HAP-1 (cell line): ENCODE measurements at places on chromosomes 11 and 22.

DNA sequence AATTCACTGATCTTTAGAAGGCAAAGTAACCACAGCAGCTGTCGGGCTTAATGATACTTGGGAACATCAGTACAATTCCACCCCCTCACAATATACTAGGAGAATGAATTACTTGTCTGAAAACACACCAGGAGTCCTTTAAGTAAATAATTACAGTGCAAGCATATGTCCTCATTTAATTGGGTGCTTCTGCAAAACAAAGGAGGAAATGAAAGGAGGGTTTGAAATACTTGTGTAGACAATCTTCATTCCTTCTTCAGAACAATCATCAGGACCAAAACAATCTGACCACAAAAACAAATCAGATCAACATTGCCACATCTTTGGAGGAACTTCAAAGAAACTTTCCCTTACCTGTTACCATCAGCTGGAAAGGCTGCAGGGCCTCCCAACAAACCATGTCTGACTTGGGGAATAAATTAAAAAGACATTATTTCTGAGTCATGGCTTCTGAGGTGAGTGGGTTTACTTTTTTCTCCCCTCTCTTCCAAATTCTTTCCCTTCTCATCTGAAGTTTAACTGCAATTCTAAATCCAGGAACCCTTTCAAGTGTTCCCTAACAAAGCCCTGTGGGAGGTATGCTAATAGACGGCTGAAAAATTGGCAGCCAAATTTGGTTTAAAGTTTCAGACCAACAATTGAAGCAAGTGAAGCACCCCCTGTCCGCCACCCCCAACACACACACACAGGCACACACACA lies 12.5 kb upstream of the CCDC117 start:
- DNase-seq: peak; percentile 18

- DNase-seq: no peak
These were observed 14.8 kb downstream of the SGSM3 start for GRCh38 chr22:40385036-40385782.

GRCh38 chr11:79371152-79371551 lies 69.7 kb downstream of the TENM4 start:
- DNase-seq: no peak

- no peak for DNase-seq
These were observed 966 bp downstream of the SMTN start for GRCh38 chr22:31081963-31082605.

DNA sequence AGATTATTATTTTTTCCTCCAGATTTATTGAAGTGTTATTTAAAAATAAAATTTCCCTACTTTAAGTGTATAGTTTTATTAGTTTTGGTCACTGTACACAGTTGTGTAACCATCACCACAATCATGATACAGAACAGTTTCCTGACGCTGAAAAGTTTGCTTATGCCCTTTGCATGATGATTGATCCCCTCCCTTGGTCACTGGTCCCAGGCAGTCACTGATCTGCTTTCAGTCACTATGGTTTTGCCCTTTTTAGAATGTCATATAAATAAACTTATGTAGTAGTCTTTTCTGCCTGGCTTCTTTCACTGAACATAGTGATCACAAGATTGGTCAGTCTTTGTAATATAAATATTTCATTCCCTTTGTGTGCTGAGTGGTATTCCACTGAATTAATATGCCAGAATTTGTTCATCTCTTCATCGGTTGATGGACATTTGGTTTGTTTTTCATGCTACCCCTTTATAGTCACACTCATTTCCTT lies 140.6 kb downstream of the SWAP70 start:
- DNase-seq: no peak

DNA sequence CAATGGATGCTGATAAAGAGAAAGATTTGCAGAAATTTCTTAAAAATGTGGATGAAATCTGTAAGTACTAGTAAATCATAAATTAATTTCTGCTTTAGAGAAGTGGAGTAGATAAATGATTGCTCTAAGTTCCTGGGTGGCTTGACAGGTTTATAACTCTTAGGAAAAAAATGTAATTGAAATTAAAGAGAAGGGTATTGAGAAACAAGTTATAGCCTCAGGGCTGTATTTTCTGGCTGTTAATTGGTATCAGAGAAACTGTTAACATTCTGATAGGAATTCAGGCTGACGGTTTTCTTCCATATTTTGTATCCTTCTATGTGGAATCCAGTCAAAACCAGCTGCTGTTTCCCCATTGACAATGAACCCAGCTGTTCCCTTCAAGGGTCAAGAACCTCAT lies 1.9 kb downstream of the TTC12 start:
- DNase-seq: no peak

DNA sequence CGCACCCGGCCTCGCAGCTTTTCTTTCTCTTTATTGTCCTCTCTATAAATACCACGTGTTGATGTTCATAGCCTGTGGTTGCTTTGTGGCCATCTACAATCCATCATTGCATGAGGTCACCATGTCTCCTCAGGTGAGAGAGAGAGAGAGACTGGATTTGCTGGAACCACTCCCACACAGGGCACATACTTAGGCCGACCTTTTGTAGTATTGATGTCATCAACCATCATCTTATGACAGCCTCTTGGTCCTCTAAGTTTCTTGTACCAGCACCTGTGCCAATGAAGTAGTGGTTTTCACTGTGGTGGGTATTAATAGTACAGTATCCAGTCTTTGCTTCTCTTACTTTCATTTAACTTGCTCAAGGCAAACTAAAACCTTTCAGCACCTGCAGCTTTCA lies 22.8 kb upstream of the P2RY6 start:
- DNase-seq: no peak

GRCh38 chr11:35165423-35166368 lies 26.7 kb downstream of the CD44 start:
- no peak for DNase-seq

GRCh38 chr11:19474954-19475721 lies 234.4 kb upstream of the E2F8 start:
- peak; percentile 63 for DNase-seq

GRCh38 chr11:129012880-129013279 lies 70.2 kb upstream of the TP53AIP1 start:
- DNase-seq: no peak

DNA sequence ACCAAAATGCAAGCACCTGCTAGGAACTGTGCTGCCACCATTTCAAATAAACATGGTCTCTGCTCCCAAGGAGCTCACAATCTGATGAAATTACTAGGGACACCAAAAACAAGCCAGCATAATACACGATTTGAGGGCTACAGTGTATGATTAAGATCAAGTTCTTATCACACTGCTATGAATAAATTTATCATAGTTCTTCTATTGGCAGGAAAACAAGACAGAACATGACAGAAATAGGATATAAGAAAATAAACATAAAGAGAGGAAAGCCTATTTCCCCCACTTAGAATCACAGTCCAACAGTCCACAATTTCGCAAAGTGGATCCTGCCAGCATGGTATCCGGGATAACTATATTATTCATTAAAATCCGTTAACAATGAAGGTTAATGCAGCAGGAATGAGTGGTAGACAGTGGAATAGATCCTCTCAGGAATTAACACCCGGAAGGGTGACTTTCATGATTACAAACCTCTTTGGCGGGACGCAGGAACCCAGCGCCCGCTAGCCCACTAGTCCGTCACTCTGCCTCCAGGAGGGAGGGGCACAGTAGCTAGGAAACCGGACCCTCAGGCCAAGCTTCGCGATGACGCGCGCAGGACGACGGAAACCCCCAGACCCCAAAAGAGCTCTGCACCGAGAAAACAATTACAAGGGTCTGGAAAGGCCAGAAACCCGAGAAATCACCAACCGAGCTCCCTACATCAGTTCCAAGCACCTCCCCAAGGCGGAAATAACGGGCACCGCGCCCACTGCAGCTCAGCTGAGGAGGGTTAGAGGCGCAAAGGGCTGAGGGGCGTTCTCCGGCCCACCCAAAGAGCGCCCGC lies 607 bp downstream of the CCDC82 start:
- peak; percentile 66 for DNase-seq

DNA sequence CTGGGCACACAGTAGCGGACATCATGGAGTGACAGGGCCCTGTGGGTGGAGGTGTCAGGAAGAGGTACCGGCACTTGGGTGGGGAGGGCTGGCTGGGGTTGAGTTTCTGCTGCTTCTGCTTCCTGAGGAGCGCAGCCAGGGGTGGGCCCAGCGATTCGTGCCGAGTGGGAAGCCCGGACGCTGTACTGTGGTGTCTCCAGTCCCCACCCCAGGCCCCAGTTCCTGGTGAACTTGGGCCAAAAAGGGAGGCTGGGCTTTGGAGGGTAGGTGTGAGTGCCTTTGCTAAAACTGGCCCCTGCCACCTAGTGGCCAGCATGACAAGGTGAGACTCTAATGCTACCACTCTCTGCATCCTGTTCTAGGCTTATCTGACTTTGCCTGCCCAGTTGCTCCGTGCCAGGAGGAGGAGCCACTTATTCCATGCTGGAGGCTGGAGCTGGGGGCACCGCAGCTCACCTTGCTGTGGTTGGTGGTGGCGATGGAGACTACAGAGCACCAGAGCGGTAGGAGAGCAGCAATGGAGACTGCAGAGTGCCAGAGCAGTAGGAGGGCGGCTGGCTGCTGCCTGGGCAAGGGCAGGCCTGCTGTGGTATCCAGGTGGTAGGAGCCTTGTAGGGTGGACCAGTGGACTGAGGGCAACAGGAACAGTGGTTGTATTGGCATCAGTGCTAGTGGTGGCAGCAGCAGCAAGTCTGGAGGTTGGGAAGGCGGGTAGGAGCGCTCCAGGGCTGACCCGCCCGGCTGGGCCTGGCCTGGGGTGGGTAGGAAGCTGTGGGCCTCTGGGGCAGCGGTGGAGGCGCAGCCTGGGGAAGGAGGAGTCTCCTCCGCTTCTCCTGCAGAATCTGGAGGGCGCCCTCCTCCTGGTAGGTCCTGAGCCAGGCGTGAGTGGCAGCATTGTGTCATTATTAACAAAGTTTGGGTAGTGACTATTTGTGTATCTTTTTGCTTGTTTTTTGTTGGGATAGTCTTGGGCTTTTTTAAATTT lies 2.2 kb upstream of the RFPL2 start:
- DNase-seq: peak; percentile 36

DNA sequence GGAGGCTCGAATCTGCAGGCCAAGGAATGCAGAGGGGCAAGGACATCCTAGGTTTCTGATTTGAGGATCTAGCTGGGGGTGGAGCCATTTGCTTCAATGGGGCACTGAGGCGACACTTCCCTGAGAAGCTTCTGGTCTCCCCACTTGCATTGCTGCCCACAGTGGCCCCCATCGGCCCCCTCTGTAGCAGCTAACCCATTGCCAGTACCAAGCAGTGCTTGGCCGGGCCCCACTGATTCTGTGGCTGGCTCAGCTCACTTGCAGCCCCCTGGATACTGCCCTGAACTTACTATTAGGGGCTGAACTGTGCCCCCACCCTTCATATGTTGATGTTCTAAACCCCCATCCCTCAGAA lies 42.9 kb upstream of the SHISAL1 start:
- no peak for DNase-seq

- no peak for DNase-seq
These were observed 3.7 kb upstream of the OR5AR1 start for GRCh38 chr11:56659755-56660154.

DNA sequence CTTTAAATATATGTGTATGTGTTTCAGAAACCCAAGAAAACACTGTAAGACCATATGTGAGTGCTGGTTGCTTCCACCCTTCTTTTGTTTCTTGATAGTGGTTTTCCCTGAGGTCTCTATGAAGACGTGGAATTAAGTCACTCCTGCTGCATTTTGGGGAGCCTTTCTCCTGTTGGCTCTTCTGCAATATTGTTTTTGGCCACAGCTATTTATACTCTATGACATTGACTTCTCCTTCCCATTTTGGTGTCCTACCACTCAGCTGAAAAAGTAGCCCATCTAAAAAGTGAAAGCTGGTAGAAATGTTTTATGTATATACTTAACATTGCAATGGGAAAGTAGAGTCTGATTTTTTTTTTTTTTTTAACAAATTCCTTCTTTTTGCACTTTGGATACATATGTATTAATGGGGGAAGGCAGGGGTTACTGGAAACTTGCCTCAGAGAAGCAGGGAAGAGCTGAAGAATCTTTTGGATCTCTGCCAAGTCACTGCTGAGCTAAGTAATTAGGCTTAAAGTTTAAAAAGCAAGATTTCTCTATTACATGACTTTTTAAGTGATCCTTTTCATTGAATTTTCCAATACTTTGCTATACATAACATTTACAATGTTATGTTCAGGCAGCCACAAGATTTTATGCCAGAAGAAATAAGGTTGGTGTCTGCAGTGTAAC lies 1.8 kb downstream of the TTC17 start:
- DNase-seq: peak; percentile 25

- DNase-seq: no peak
These were observed 534.3 kb downstream of the NTM start for GRCh38 chr11:131904756-131905155.

DNA sequence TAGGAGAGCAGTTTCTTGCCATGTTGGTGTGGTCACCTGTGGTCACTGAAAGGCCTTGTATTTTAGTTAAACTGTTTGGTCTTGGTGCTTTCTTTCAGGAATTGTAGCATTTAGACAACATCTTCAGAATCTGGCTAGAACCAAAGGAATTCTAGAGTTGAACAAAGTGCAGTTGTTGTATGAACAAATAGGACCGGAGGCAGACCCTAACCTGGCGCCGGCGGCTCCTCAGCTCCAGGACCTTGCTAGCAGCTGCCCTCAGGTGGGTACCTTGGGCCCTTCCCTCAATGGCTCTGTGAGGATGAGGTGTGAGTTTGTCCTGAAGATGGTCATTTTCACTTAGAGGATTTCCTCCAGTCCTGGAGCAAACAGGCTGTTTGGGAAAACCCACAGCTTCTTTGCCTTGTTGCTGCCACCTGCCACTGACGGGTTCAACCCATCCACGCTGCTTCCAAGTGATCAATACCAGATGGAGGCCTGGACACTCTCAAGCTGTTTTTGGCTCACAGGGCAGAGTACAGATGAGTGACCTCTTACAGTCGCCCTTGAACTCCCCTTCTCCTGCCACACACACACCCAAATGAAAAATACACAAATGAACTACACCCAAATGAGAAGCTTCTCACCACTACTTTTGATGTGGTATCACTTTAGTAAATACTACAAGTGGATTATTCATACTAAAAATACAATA lies 45.2 kb downstream of the PPP2R1B start:
- DNase-seq: no peak

- DNase-seq: no peak
These were observed 455.6 kb downstream of the BRD1 start for GRCh38 chr22:49372111-49372529.

GRCh38 chr11:75345455-75346160 lies 5.9 kb downstream of the ARRB1 start:
- DNase-seq: no peak

GRCh38 chr11:75135021-75135650 lies 15.8 kb upstream of the SLCO2B1 start:
- no peak for DNase-seq
